ENCODE measurements at places on chromosomes 16 and 17. TPM values are rescaled to one million over a fixed set of nuclear protein-coding genes. Genes with fewer than 3 reads are reported as not detected.

Gene TEX14
- 1.4 TPM for polyA plus RNA-seq

Gene NLRC3
- polyA plus RNA-seq = 3.1 TPM

Gene MYL4
- polyA plus RNA-seq = 2.2 TPM

Gene HS3ST6
- polyA plus RNA-seq = 0.16 TPM

DNA sequence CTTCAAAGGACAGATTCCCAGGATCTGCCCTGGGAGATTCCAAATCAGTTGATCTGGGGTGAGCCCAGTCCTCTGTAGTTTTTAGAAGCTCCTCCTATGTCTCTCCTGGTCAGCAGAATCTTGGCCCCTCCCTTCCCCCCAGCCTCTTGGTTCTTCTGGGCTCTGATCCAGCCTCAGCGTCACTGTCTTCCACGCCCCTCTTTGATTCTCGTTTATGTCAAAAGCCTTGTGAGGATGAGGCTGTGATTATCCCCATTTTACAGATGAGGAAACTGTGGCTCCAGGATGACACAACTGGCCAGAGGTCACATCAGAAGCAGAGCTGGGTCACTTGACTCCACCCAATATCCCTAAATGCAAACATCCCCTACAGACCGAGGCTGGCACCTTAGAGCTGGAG is 840 bp upstream of the CDH5 start:
- peak; percentile 42 for DNase-seq

- peak; percentile 75 for DNase-seq
These were observed 25.7 kb downstream of the CHD9 start for GRCh38 chr16:53080345-53081031.

DNA sequence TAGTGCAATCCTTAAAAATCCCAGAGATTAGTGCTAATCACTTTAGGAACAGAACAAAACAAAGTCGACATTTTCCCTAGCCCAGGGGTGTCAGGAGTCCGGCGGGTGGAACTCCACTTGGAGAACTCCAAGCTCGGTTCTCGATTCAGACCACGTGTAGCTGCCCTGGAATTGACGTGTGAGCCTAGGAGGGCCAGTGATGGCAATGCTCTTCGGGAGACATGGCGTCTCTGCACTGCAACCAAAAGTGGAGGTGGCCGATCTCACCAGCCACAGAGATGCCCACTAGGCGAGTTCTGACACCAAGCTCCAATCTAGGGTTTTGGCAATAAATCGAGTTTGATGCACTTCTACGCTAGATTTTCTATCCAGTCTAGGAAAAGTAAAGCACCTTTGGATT is 17.6 kb downstream of the MAP1LC3B start:
- no peak for DNase-seq

DNA sequence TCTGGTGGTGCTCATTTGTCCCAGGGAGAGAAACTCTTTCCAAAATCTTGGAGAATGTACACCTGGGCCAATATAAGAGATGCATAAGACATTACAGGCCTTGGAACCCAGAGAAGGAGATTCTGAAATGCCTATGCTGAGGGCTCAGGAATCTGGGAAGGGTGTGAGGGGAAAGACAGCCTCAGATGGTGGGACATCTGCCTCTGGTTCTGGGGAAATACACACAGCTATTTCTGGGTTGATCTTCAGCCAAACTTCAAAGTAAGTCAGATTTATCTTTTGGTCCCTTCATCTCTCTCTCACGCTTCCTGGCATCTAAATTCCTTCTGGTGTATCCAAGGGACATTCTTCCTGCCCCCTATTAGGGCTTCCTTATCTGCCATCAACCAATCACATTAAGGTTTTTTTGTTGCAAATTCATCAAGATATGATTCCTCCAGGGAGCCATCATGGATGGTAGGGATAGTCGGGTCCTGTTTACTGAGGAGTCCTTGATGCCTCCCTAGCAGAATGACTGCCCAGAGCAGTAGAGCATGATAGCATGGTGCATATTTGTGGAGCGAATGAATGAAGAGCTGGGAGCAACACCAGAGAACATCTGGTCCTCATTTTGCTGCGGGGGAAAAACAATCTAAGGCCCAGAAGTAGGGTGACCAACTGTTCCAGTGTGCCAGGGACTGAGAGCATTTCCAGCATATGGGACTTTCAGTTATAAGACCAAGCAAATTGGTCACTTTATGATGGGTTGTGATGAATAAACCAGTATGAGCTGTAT is 35.7 kb upstream of the DYNLL2 start:
- DNase-seq = no peak
